ENCODE measurements at places on chromosomes 5 and 9.

DNA sequence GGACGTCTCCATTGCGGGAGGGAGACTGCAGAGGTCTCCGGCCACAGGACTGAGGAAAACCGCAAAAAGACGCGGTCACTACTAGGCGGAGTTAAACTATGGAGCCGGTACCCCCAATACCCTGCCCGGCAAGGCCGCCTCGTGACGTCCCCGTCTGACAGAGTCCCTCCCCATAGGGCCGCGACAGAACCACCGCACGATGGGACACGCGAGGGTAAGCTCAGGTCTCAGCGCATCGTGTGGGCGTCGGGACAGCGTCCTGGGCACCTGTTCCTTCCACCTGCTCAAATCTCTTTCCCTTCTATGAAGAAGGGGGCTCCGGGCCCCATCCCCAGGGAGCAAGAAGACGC lies 35.2 kb upstream of the GLDC start:
- no peak for DNase-seq

GRCh38 chr9:109417054-109417453 lies 81.1 kb downstream of the PTPN3 start:
- no peak for DNase-seq

DNA sequence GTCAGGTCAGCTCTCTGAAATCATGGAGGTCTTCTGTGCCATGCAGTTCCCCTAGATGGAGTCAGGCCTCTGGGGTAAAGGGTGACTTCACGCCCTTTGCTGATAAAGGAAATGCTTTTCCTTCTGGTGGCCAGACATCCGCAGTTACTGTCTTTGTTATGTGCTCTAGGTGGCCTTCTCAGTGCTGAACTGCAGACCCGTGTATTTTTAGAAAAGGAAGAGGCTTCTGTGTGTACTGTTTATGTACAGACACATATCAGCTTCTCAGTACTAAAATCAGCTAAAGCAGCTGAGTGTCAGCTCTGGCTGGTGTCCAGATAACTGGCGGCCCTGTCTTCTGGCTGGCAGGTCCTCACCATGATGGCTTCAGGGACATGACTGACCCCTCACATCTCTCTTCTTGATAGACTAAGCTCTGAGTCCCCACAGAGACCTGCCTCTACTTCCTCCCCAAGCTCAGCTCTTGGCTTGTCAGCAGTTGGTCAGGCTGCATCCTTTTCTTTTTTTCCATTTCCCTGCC lies 75.3 kb downstream of the ARHGAP26 start:
- no peak for DNase-seq

DNA sequence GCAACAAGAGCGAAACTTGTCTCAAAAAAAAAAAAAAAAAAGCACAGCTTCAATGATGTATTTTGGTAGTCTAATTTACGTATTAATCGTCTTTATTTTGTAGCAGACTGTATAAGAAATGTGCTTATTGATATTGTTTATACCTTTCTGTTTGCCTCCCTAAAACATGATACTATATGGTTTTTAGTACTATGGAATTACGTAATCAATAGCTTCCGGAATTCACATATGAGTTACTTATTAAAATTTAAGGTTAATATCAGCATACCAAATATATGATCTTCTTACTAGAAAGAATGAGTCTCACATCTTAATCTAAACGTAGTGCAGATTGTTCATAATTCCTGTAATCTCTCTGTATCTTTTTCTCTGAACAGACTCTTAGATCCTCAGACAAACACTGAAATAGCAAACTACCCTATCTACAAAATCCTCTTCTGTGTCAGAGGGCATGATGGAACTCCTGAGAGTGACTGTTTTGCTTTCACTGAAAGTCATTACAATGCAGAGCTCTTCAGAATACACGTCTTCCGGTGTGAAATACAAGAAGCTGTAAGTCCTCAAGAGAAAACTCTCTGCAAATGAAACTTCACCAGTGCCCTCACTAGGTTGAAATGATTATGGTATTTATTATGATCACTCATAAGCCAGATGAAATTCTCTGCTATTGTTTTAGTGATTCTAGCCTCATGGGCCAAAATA lies 44.4 kb upstream of the GPR21 start:
- DNase-seq: no peak

GRCh38 chr5:14229734-14230133 lies 86.6 kb downstream of the TRIO start:
- no peak for DNase-seq

GRCh38 chr9:130294664-130295063 lies 29.1 kb downstream of the HMCN2 start:
- DNase-seq: no peak

Measured in AG04450 (cell line).